ENCODE measurements at places on chromosomes 16 and 17.

DNA sequence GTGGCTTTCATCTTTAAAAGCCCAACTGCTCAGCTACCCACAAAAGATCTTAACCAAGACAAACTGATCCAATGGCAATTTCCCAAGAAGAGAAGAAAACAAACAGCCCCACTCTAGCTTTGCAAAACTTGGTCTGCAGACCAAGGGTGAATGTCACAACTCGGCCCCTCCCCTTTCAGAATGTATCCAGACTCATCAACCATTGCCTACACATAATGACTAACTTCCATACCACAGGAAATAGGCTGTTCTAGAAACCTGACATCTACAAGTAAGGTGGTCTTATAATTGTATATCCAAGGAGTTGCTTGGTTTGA is 16.0 kb downstream of the DCUN1D3 start:
- DNase-seq: no peak

DNA sequence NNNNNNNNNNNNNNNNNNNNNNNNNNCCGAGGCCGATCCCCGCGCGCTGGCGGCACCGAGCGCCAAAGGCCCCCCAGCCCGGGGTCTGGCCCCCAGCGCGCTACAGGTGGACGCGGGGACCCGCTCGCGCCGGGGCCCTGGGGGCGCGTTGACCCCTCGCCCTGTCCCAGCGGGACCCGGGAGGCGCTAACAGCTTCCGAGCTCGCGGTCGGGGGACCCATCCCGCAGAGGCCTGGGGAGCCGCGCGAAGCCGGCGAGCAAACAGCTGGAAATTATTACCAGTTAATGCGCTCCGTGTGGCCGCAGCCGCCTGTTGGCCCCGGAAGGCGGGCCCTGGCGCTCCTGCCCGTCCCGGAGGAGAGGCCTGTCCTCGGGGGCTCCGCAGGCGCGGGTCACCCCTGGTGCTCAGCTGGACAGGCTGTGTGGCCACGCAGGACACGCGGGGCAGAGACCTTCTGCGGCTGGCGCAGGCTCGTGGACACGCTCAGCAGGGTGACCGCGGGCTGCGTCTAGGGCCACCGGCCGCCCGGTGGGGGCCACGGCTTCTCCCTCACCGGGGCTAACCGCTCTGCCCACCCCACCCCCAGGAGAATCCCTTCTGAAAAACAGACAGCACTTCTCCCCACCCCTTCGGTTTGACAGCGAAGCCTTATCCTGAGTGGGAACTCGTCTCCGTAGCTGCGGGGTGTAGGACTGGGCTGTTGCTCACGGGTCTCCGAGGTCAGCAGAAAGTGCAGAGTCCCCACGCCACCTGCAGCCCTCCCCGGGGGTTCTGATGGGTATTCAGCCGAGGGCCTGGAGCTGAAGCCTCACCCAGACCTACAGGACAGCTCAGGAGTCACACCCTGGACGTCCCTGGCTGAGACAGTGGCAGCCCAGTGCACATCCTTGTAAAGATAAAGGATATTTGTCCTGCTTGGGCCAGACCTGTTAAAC is 138.7 kb upstream of the RPH3AL start:
- DNase-seq: no peak

DNA sequence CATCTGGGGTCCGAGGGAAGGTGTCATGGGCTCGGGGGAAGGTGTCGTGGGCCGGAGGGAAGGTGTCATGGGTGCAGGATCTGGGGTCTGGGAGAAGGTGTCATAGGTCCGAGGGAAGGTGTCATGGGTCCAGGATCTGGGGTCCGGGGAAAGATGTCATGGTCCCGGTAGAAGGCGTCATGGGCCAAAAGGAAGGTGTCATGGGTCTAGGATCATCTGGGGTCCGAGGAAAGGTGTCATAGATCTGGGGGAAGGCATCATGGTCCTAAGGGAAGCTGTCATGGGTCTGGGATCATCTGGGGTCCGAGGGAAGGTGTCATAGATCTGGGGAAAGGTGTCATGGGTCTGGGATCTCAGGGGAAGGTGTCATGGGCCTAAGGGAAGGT is 942 bp downstream of the RAB40C start:
- no peak for DNase-seq

DNA sequence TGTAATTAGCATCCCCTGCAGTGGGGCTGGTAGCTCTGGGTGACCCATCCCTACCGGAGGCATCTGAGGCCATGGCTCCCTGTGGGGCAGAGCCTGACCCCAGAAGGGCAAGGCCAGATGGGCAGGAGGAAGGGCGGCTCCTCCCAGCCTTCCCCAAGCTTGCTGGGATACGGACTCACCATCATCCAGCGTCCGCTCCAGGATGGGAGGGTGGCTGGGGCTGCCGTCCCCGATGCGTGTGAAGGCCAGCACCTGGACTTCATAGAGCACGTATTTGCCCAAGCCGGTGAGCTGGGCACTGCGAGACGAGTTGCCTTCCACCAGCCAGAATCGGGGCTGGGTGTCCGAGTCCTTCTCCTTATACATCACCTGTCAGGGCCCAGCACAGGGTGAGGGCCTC is 81.6 kb upstream of the CDC42EP4 start:
- DNase-seq: no peak

- no peak for DNase-seq
Observed at GRCh38 chr17:31596382-31597323, 205.2 kb downstream of the RAB11FIP4 start.

DNA sequence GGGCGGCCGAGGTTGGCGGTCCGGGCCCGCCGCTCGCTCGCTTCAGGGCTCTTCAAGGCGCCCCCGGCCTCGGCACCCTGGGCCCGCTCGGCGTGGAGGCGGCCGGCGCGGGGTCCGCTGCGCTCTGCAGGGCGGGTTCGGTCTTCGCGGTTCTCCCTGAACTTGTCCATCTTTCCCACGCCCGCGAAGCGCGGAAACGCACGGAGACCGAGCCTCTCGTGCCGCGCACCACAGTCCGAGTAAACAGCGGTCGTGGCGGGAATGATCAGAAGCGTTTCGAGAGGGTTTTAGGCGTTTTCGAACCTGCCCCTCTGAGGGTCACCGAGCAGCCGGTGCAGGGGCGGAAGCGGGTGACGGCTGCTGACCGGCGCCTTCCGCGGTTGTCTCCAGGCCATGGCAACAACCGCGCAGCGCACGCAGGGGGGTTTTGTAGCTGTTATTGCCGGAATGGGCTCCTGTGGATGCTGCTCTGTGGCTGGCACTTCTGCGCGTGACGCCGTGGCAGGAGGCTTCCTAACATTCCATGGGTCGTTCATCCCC is 414 bp downstream of the NARF start:
- no peak for DNase-seq

All from CMK (cell line).